Stimulated activated CD4-positive, alpha-beta T cell treated with anti-CD3 and anti-CD28 coated beads, Interleukin-12 subunit alpha, Interleukin-12 subunit beta, amount 100 ng/mL, for 24 hours (primary cell): ENCODE measurements at places on chromosomes 2 and 18.

DNA sequence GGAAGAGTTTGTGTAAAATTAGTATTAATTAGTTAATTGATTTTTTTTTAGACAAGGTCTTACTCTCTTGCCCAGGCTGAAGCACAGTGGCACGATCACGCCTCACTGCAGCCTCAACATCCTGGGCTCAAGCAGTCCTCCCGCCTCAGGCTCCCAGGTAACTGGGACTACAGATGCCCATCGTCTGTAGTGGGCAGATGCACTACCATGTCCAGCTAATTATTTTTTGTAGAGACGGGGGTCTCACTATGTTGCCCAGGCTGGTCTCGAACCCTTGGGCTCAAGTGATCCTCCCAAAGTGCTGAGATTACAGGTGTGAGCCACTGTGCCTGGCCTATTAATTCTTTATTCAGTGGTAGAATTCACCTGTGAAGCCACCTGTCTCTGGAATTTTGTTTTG lies 41.1 kb downstream of the UBE2F start:
- no peak for DNase-seq

DNA sequence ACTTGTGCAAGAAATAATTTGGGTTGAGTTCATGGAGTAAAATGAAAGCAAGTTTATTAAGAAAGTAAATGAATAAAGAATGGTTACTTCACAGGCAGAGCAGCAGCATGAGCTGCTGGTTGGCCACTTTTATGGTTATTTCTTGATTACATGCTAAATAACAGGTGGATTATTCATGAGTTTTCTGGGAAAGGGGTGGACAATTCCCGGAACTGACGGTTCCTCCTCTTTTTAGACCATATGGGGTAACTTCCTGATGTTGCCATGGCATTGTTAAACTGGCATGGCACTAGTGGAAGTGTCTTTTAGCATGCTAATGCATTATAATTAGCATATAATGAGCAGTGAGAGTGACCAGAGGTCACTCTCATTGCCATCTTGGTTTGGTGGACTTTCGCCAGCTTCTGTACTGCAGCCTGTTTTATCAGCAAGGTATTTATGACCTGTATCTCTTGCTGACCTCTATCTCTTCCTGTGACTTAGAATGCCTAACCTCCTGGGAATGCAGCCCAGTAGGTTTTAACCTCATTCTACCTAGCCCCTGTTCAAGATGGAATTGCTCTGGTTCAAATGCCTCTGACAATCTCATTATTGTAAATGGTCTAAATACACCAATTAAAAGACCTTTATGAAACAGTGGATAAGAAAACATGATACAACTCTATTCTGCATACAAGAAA lies 114.1 kb upstream of the FIGN start:
- DNase-seq = no peak

GRCh38 chr2:148702475-148702874 lies 57.9 kb downstream of the EPC2 start:
- DNase-seq = no peak

DNA sequence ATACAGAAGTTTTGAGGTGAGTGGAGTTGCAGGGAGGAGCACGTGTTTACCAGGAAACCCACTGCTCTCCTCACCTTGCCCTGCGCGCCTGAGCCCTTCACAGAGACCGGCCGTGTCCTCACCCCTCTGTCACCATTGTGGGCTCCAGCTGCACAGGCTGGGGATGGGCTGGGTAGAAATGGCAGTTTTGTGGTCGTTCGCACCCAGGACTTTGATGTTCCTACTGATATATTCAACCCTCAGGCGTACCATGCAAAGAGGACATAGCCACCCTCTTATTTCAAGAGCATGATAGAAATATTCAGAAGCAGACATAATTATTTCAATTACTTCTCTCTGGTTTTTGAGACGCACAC lies 78.2 kb downstream of the GBX2 start:
- DNase-seq = no peak

- DNase-seq = no peak
These were observed 59.5 kb upstream of the YWHAQ start for GRCh38 chr2:9690252-9690651.

- no peak for DNase-seq
These were observed 1024.2 kb upstream of the ACVR2A start for GRCh38 chr2:146820672-146821071.

- DNase-seq = no peak
These were observed 52.2 kb downstream of the EIF2AK3 start for GRCh38 chr2:88575051-88575450.

- no peak for DNase-seq
These were observed 139.2 kb downstream of the CCDC102B start for GRCh38 chr18:68937029-68937599.

GRCh38 chr2:104582471-104582870 lies 271.4 kb upstream of the POU3F3 start:
- no peak for DNase-seq

DNA sequence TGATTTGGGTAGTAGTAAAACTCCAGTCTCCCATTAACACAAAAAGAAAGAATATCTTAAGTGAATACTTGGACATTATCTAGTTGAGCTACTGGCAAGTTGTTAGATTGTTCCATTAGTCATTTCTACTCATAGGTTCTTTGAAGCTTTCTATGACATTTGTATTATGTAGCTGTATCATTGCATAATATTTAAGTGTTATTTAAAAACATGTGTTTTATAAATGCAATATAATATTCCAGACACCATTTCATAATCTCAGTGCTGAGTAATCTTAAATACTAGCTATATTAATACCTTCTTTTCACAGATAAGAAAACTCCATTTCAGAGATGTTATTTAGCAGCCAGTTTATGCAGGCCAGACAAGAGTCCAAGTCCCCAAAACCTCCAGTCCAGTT lies 271.9 kb downstream of the NCKAP5 start:
- DNase-seq = no peak

DNA sequence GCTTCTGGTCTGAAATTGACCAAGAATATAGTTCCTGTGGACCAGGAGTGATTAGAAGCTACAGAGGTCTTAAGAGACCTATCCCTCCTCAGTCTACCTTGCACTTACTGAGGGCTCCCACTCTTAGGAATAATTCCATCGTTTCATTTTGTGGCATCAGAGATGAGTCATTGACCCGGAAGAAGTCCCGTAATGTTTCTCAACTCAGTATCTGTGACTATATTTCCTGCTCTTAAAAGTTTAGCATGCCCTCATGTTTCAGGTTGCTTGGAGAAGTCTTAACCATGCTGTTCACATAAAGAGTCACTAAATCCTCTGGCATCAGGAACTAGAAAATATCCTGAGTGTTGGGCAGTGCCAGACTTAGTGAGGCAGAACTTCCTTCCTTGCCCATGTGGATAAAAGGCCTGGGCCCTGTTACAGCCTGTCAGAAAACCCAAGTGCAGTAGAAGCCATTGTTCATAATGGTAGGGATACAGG lies at the start of gene IL36A:
Gene IL36A, plus strand, starts transcription at position 430 of the 480 bp plus-strand sequence. CDS start 413 bp downstream, outside the sequence.
- DNase-seq = no peak

- DNase-seq = no peak
These were observed 66.5 kb downstream of the DPP4 start for GRCh38 chr2:162007447-162008040.

DNA sequence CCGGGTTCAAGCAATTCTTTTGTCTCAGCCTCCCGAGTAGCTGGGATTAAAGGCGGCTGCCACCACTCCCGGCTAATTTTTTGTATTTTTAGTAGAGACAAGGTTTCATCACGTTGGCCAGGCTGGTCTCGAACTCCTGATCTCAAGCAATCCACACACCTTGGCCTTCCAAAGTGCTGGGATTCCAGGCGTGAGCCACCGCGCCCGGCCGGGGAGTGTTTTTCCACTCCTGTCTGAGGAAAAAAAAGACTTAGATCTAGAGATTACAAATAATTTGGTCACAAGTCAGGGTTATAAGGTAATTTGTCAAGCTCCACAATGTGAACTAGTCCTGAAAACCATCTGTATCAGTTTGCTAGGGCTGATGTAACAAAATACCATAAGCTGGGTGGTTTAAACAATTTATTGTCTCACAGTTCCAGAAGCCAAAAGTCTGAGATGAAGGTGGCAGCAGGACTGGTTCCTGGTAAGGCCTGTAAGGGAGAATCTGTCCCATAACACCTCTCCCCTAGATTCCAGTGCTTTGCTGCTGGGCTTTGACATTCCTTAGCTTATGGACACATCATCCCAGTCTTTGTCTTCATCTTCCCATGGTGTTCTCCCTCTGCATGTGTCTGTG lies 40.7 kb upstream of the SP3 start:
- no peak for DNase-seq

GRCh38 chr18:70337139-70337972 lies 48.5 kb downstream of the SOCS6 start:
- no peak for DNase-seq

- DNase-seq = no peak
These were observed 86.1 kb upstream of the ITPRID2 start for GRCh38 chr2:181805228-181806038.

GRCh38 chr2:100178085-100178788 lies 35.8 kb upstream of the AFF3 start:
- DNase-seq = peak; percentile 22

DNA sequence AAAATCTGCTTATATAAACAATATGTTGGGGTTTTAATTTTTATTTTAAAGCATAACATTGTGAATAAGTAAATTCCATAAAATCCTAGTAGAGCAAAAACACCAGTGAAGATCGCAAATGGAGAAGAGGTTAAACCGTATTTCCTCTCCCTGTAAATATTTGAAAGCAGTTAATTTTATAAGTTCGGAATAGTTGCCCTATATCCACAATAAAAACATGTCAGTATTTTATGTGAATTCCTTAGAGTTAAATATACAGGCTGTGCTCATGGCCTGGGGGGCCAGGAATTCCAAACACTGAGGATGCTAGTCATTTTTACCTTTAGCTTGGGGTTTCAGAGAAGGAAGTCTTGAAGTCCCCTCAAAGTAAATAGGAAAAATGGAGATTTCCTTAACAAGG lies 135.0 kb downstream of the FIGN start:
- DNase-seq = no peak

GRCh38 chr18:2412996-2413751 lies 158.1 kb downstream of the METTL4 start:
- no peak for DNase-seq

- DNase-seq = no peak
These were observed 98.8 kb upstream of the EML6 start for GRCh38 chr2:54624591-54625071.

DNA sequence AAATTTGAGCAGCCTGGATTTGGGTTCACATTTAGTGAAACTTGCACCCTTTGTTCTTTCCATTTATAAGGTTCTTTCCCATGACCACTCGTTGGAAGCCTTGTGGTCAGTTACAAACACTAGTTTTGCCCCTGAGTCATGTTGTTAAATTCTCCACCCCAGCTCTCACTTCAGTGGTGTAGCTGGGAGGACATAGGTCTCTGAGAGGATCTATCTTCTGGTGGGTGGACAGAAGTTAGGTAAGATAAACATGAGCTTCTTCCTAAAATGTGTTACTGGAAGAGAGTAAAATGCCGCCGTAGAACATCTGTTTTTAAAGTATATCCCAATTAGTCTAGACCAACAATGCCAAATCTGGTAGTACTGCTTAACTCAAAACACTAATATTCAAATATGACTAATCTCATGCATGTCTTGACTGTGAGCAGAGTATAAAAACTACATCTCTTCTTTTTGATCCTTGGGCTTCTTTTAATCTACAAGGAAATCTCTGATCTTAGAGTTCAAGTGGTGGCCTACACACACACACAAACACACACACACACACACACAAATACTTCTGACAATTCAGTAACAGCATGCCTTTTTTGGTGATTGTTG lies 162.6 kb upstream of the FN1 start:
- DNase-seq = no peak

DNA sequence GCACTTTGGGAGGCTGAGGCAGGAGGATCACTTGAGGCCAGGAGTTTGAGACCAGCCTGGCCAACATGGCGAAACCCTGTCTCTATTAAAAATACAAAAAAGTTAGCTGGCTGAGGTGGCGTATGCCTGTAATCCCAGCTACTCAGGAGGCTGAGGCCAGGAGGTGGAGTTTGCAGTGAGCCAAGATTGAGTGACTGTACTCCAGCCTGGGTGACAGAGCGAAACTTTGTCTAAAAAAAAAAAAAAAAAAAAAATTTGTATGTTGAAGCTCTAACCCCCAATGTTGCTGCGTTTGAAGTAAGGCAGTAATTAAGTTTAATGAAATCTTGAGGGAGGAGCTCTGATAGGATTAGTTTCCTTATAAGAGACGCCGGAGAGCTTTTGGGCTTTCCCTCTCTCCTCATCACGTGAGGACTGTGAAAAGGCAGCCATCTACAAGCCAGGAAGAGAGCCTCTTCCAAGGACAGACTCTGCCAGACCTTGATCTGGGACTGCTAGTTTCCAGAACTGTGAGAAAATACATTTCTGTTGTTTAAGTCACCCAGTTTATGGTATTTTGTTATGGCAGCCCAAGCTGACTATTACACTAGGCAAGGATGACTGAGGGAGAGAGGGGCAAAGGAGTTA lies 11.5 kb upstream of the PNPT1 start:
- no peak for DNase-seq

GRCh38 chr2:95346738-95347671 lies 49.9 kb downstream of the KCNIP3 start:
- DNase-seq = no peak

DNA sequence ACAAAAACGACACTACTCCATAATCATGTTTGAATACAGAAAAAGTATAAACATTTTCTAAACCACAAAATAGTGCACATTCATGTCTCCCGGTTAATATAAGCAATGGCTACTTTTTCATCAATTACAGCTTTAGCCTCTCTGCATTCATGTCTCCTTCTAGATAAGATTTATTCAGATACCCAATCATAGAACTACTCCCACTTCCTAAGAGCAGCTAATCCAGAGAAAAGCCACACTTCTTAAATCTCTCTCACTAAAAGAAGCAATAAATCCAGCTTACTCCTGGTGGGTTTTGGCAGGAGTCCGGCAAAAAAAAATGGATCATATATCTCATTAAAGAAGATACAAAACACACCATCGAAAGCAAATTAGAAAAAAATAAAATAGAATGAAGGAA lies 20.1 kb downstream of the DSEL start:
- DNase-seq = no peak

- DNase-seq = no peak
These were observed 114.4 kb downstream of the FAM124B start for GRCh38 chr2:224287531-224287930.

GRCh38 chr2:240916571-240917008 lies 10.5 kb downstream of the CROCC2 start:
- no peak for DNase-seq

DNA sequence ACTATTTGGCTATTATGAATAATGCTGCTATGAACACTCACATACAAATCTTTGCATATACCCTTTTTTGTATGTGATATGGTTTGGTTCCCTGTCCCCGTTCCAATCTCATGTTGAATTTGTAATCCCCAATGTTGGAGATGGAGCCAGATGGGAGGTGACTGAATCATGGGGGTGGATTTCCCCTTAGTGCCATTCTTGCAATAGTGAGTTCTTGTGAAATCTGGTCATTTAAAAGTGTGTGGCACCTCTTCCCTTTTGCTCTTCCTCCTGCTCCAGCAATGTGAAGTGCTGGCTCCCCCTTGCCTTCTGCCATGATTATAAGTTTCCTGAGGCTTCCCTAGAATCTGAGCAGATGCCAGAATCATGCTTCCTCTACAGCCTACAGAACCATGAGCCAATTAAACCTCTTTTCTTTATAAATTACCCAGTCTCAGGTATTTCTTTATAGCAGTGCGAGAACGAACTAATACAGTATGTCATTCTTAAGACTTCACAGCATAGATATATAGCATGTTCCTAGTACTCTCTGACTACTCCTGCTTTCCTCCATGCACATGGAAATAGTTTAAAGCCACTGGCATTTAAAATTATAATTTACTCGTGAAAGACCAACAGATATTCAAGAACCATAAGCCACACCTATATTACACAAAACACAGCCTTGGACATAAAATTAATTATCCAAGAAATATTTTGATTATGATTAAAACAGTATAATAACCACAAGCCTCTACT lies 75.2 kb downstream of the COBLL1 start:
- no peak for DNase-seq

GRCh38 chr2:206392118-206392517 lies 51.2 kb upstream of the ADAM23 start:
- DNase-seq = no peak
